Pancreas (tissue), 10 donors: ENCODE measurements at places on chromosomes 5 and 9. TPM values are rescaled to one million over a fixed set of nuclear protein-coding genes. Genes with fewer than 3 reads are reported as not detected.

Gene DTWD2
- 4.1 TPM for total RNA-seq

Gene TOR4A
- 2.5 TPM for total RNA-seq

GRCh38 chr5:127840809-127841208 lies 137.6 kb downstream of the CCDC192 start:
- DNase-seq = no peak

DNA sequence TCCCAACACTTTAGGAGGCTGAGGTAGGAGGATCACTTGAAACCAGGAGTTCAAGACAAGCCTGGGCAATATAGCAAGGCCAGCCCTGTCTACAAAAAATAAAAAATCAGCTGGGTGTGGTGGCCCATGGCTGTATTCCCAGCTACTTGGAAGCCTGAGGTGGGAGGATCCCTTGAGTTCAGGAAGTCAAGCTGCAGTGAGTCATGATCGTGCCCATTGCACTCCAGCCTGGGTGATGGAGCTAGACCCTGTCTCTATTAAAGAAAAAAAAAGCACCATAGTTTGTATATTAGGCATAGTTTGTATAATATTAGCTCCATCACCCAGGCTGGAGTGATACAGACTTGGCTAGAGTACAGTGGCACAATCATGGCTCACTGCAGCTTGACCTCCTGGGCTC lies 9.6 kb upstream of the NME5 start:
- DNase-seq = no peak
